ENCODE measurements at places on chromosomes 11 and 22.

GRCh38 chr11:34619062-34619516 lies 1.8 kb upstream of the EHF start:
- no peak for DNase-seq

- DNase-seq = no peak
These were observed 13.1 kb downstream of the PACS1 start for GRCh38 chr11:66082946-66083698.

- DNase-seq = no peak
These were observed 4.0 kb upstream of the TP53AIP1 start for GRCh38 chr11:128946648-128947047.

DNA sequence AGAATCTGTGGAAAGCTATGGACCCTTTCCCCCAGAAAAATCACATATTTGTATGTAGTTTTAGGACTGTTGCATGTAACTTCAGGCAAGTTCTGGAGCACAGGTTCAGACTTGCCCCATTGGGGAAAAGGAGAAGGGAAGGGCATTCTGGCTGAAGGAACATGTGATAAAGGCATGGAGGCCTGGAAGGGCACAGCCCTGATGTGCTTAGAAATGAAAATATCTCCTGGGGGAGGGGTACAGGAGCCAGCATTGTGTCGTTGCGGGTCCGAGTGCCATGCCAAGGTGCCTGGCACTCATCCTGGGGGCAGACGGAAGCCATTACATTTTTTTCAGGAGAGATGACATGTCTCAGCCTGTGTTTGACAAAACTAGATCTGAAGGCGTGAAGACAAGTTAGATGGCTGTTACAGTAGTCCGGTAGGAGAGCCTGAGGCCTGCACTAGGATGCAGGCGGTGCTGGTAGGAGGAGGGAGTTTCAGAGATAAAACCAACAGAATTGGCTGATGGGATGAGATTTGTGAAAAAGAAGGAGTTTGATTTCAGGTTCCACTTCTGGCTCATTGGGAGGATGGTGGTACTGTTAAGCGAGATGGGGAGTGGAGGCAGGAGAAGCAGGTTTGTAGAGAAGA lies 96.9 kb downstream of the TEAD1 start:
- no peak for DNase-seq

DNA sequence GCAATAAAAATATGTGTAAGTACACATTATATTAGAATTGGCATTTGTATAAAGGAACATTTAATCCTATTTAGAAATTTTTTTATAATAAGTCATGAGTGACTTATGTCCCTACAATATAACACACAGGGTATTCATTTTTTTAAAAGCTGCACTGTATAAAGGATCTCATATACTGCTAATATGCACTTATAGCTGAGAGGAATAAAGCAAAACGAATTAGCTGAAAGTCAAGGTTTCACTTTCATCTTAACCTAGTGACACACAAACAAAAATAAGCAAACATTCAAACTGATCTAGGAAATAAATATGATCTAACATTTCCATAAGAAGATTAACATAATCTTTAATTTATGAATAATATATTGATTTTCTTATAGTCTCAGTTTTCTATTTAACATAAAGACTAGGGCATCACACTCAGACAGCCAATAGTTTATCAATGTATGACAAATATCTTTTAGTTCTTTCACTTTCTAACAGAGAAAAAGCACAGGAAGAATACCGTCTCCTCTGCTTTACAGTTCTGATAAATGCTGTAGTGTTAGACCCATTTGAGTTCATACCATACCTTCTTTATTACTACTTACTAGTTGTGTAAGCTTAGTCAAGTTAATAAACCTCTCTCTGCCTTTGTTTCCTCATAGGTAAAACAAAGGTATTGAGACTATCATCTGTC lies 42.9 kb downstream of the DCDC1 start:
- DNase-seq = no peak

DNA sequence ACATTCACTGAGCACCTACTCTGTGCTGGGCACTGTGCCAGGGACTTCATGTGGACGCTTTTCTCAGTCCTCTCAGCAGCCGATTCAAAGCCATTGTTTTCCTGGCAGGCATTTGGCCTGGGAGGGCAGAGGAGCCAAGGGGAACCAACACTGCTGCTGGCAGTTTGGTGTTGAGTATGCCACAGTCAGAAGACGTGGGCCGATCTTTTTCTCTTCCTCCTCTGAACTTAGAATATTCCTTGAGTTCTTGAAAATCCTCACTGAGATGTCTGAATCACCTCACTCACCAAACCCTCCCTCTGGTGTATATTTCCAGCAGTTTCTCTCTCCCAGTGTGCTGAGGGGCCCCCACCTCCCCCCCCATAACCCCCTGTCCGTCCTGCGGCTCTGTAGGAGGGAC lies 114.5 kb upstream of the CRYBB3 start:
- no peak for DNase-seq
